Prostate gland (tissue), 2 donors: ENCODE measurements at places on chromosomes 2 and 18. TPM values are rescaled to one million over a fixed set of nuclear protein-coding genes. Genes with fewer than 3 reads are reported as not detected.

- no peaks in the 10 kb centered on the region for H3K27me3 ChIP-seq
- no peak overlapping the region for H3K4me3 ChIP-seq
- H3K4me1 ChIP-seq: no peaks in the 10 kb centered on the region
- no peak overlapping the region for H3K27ac ChIP-seq
- DNase-seq: no peak
Observed at GRCh38 chr2:235447210-235447609, 46.6 kb upstream of the AGAP1 start.

DNA sequence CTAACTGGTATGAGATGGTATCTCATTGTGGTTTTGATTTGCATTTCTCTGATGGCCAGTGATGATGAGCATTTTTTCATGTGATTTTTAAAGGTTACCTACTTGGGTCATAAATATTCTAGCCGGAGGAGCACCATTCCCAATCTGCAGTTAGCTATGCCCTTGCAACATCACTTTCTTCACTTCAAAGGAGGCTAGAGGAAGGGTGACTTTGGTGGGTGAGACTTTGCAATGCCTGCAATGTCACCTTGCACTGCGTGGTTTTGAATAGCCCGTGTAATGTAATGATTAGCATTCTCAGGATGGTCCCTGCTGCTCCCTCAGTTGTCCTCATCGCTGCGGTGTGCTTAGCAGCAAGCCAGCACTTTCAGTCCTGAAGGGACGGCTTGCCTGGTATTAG lies 56.1 kb upstream of the CHRNA1 start:
- H3K27me3 ChIP-seq: no peaks in the 10 kb centered on the region
- no peak overlapping the region for H3K27ac ChIP-seq
- no peak for DNase-seq
- no peaks in the 10 kb centered on the region for H3K4me1 ChIP-seq
- H3K4me3 ChIP-seq: no peak overlapping the region

- H3K36me3 ChIP-seq: no peaks in the 10 kb centered on the region
- no peak overlapping the region for H3K4me3 ChIP-seq
- H3K27ac ChIP-seq: no peak overlapping the region
- DNase-seq: no peak
- no peaks in the 10 kb centered on the region for H3K4me1 ChIP-seq
Observed at GRCh38 chr2:45232818-45233217, 223.6 kb upstream of the SIX2 start.

- no peaks in the 10 kb centered on the region for H3K4me1 ChIP-seq
- H3K4me3 ChIP-seq: no peak overlapping the region
- no peaks in the 10 kb centered on the region for H3K36me3 ChIP-seq
- no peak for DNase-seq
- H3K27me3 ChIP-seq: no peaks in the 10 kb centered on the region
Observed at GRCh38 chr18:10898417-10898974, 250.9 kb downstream of the PIEZO2 start.

GRCh38 chr2:112312821-112313220 lies 37.4 kb downstream of the ZC3H6 start:
- DNase-seq: no peak
- no peak overlapping the region for H3K4me3 ChIP-seq
- H3K4me1 ChIP-seq: no peaks in the 10 kb centered on the region
- H3K36me3 ChIP-seq: no peaks in the 10 kb centered on the region
- H3K27me3 ChIP-seq: no peaks in the 10 kb centered on the region
- no peak overlapping the region for H3K27ac ChIP-seq

TRIM43 gene
- total RNA-seq: 2.4 TPM
